ENCODE measurements at places on chromosomes 1 and 21. TPM values are rescaled to one million over a fixed set of nuclear protein-coding genes. Genes with fewer than 3 reads are reported as not detected.

DNA sequence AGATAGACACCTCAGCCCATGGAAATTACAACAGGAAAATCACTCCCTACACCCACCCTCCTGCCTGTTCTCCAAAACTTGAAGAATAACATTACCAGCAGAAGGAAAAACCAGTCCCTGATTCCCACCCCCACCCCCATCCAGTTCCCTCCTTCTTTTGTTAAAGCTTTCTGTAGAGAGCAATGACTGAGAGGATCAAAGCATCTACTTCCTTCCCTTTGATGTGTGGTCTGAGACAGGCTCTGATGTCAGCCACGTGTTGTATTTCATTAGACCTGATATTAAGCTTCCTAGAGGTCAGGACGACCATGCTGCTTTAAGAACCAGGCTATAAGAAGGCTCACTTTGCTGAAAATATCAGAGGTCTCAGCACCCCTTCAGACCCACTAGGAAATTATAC lies 73.9 kb upstream of the HAO2 start:
- peak; percentile 38 for DNase-seq

DNA sequence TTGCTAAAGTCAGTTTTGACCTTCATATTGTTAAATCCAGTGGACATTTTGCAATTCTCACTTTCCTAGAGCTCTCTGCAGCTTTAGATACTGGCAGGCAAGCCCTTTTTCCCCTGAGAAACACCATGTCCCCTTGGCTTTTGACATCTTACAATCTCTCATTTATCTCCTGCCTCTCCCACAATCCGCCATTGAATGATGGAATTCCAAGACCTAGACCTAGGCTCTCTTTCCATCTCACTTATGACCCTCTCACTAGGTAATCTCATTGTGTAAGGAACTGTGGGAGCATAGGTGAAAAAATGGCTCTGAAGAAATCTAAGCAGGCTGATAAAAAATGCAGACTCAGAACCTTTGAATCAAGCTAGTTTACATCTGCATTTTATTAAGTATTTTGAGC lies 2.0 kb downstream of the KYAT3 start:
- peak; percentile 10 for DNase-seq

ZBTB37 gene
- 14.9 TPM for total RNA-seq

TRIM67 gene
- 1.2 TPM for total RNA-seq

C1orf94 gene
- total RNA-seq, result 0.72 TPM

GRCh38 chr1:154550657-154551056 lies 7.8 kb downstream of the UBE2Q1 start:
- no peak for DNase-seq

DNA sequence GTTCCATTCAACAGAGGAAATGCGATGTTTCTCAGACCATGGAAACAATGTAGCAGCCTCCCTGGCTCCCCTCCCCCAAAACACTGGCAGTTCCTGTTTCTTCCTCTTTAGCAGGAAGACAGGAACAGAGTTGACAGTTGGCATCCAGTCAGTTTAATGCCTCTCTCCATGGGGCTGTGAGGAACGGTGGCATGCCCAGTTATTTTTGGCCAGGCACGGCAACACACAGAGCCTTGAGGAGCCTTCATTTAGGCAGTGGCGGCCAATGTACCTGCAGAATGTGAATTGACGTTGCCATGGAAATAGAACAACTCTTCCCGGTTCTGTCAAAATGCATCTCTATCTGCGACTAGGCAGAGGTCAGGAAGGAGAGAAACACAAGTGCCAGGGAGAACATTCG lies 330.6 kb downstream of the DSCAM start:
- peak; percentile 50 for DNase-seq

- DNase-seq, result peak; percentile 5
Observed at GRCh38 chr1:14017531-14017961, 317.6 kb downstream of the PRDM2 start.

DNA sequence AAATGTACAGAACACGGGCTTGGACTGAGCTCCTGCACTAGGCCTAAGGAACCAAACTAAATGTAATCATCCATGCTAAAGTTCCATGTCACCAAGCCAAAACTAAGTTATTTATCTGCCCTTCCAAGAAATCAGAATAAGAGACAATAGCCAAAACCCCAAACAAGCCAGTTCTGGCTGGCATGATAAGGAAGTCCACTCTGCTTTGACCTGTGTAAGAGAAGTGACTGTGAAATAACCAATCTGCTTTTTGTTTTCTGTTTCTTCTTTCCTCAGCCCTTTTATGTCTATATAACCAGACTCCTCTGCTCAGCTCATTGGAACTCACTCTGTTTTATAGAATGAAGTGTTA lies 15.1 kb downstream of the PLPPR5 start:
- no peak for DNase-seq

DNA sequence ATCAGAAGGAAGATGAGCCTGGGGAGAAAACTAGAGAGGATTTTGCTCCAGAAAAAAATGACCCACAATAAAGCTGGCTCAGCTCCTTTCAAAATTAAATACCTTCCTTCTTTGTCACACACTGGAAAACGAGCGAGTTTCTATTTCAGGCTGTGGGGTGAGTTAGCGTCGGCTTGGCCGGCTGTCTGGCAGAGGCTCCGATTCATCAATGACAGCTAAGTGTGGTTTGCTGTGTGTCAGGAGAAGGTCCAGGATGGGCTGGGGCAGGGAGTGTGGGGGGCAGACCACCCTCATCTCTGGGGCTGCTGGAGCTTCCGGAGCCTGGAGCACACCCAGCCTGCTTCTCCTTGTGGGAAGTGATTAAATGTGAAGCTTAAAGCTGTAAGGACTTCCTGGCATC lies 120.2 kb downstream of the ETS2 start:
- DNase-seq, result peak; percentile 94

TNNT2 gene
- total RNA-seq, result 2.6 TPM

GPR61 gene
- total RNA-seq, result 3.1 TPM
